GM12878 (cell line): ENCODE measurements at places on chromosomes 7 and 10.

DNA sequence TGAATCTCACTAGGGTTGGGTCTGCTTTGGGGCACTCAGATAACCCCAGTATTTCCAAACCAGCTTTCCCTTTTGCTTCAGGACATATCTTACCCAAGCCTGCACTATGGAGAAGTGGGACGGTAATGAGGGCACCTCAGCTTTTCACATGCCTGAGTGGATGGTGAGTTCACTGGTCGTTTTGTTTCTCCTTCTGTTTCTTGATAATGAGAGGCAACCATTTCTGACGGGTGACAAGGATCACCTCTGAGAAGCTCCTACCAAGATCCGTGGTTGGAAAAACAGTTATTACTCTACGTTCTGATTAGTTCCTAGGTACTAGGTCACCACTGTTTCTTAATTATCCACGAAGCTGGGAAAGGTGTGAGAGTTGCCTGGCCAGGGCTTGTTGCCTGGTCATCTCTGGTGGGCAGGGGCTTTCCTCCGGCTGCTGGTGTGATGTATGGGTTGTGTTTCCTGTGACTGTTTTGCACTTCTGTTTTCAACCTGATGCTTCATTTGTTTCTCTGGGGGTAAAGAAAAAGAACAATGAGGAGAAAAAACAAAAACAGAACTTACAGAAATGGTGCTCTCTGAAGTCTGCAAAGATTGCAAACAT is 65.7 kb upstream of the STRIP2 start:
- peak; percentile 55 for DNase-seq
- H3K27me3 ChIP-seq = no peaks in the 10 kb centered on the region
- peak overlapping the region; percentile 45 for H3K4me3 ChIP-seq
- peaks cover 10% of the 10 kb centered on the region; the same call in 1 of the 2 replicates for H3K4me1 ChIP-seq

DNA sequence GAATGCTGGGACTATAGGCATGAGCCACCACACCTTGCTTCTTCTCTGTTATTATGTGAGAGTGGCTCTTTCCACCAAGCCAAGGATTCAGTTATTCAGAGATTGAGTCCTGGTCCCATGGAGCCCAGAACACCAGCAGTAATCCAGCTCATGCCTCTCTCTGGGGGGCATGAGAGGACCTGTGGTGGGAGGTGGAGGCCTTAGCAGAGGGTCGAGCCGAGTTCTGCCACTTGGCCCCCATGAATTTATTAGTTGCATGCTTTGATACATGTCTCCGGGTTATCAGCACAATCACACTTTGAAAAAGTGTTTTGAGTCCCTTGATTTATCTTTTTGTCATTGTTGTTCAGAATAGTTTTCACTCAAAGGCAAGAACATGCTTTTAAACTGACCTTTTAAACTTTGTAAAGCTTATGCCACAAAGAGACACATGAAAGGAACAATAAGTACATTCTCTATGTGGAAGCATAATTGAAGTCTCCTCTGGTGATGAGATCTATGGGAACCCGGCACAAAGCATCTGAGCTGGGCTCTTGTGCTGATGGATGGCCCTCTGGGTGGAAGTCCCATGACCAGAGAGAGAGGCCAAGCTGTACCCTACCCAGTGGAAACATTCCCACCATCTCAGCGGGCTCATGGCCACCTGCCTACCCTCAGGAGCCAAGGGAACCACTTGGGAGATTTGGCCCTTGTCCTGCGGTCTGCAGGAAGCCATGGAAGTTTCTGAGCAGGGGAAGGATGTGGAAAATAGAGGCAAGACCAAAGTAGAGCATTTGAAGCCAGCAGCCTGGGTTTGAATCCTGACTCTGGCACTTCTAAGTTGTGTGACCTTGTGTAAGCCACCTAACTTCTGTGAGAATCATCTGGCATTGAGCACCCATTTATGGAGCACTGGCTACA is 53.9 kb downstream of the MINDY4 start:
- DNase-seq = no peak
- no peaks in the 10 kb centered on the region for H3K4me1 ChIP-seq
- no peaks in the 10 kb centered on the region for H3K36me3 ChIP-seq
- no peak overlapping the region for H3K4me3 ChIP-seq
- H3K27ac ChIP-seq = no peak overlapping the region

- H3K27me3 ChIP-seq = no peaks in the 10 kb centered on the region
- no peaks in the 10 kb centered on the region for H3K36me3 ChIP-seq
- H3K27ac ChIP-seq = no peak overlapping the region
- H3K4me3 ChIP-seq = no peak overlapping the region
Measured at GRCh38 chr7:32164341-32164996, 94.3 kb upstream of the PDE1C start.

DNA sequence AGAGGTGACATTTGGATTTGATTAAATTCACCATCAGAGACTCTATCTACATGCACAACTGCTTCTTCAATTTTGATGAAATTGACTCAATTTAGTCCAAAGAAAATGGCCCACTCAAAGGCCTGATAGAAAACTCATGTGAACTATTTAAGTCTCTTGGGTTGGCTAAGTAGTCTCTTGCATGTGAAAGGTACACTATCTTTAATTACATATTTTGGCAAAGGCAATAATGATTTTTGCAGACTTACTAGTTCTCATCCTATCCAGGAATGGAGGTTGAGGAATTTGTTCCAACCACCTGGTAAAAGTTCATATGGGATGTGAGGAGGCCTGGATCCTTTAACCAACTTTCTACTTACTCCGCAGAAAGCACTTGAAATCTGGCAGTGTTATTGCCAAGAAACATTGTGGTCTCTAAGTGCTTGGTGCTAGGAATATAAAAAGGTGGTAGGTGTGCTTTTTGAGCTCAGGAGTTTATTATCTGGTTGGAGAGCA is 618.6 kb upstream of the MKI67 start:
- no peaks in the 10 kb centered on the region for H3K36me3 ChIP-seq
- H3K27ac ChIP-seq = no peak overlapping the region
- H3K4me3 ChIP-seq = no peak overlapping the region

GRCh38 chr7:28983396-28984190 is 25.5 kb upstream of the TRIL start:
- peaks cover 5% of the 10 kb centered on the region; the same call in 1 of the 2 replicates for H3K27me3 ChIP-seq
- H3K4me1 ChIP-seq = no peaks in the 10 kb centered on the region

DNA sequence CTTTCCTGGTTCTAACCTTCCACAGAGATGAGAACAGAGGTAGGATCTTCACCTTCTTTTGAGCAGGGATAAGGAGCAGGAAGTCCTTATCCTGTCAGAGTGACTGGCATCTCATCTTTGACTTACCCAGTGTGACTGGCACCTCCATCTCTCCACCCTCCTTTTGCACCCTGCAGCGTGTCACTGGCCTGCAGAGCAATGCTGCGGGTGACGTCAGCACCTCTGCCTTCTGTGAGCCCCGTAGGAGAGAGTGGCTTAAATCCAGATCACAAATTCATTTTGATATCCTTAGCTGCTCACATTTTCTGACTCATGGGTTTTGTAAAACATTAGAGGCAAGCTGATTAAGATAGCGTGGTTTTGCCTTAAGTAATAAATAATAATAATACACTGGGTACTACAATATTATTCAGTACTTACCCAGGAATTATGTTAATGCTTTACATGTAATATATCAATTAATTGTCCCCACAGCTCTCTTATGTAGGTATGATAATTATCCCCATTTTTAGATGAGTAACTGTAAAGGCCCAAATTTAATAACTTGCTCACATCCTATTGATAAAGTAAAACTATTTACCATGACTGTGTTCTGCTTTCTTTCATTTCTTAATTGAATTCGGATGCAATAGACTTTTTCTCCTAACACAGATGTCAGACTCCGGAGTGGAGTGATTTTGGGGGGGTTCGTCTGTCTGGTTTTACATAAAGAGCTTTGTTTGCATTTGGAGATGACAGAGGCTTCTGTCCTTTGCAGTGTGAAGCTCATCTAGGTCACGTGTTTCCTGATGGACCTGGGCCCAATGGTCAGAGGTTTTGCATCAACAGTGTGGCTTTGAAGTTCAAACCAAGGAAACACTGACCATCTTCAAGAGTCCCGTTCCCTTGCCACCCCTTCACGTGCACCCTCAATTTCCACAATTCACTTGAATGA is 24.9 kb downstream of the MSRB2 start:
- no peaks in the 10 kb centered on the region for H3K27me3 ChIP-seq
- no peaks in the 10 kb centered on the region for H3K4me1 ChIP-seq
- no peak overlapping the region for H3K4me3 ChIP-seq
- no peak for DNase-seq
- H3K36me3 ChIP-seq = no peaks in the 10 kb centered on the region

DNA sequence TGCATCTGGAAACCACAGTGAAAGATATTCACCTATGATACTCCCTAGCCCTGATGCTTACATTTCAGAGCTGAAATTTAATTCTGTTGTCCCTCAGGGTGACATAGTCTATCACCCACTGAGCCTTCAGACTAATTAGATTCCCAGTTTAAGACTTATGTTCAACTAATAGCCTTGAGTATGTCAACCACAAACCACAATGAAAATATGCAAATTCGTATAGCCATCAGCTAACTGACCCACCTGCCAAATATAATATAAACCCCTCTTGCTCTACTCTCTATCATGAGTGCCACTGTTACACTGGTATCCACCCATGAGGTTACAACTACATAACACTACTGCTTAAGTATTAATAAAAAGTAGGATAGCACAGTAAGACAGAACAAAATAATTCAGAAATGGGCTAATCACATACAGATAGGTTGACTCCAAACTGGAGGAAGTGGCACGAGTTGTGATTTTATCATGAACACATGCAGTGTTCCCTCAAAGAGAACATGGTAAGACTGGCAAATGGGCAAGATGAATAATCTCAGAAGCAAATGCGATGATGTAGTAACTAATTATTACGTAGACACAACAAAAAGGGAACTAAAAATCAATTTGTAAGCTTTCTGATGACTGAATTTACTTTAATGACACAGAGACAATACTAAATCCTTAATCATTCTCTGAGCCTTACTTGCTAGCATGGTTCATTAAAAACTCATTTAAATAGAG is 290.6 kb downstream of the PARD3 start:
- peaks cover 7% of the 10 kb centered on the region; the same call in 1 of the 2 replicates for H3K4me1 ChIP-seq
- no peak overlapping the region for H3K4me3 ChIP-seq
- H3K27me3 ChIP-seq = no peaks in the 10 kb centered on the region
- no peaks in the 10 kb centered on the region for H3K36me3 ChIP-seq

- no peaks in the 10 kb centered on the region for H3K36me3 ChIP-seq
- H3K27ac ChIP-seq = no peak overlapping the region
- no peaks in the 10 kb centered on the region for H3K27me3 ChIP-seq
Measured at GRCh38 chr10:64771253-64772050, 1250.3 kb downstream of the REEP3 start.

GRCh38 chr7:129493555-129493954 is 8.8 kb upstream of the SMKR1 start:
- H3K27me3 ChIP-seq = no peaks in the 10 kb centered on the region
- no peak overlapping the region for H3K4me3 ChIP-seq
- H3K27ac ChIP-seq = no peak overlapping the region
- no peaks in the 10 kb centered on the region for H3K36me3 ChIP-seq
- peaks cover 4% of the 10 kb centered on the region; the same call in 1 of the 2 replicates for H3K4me1 ChIP-seq

DNA sequence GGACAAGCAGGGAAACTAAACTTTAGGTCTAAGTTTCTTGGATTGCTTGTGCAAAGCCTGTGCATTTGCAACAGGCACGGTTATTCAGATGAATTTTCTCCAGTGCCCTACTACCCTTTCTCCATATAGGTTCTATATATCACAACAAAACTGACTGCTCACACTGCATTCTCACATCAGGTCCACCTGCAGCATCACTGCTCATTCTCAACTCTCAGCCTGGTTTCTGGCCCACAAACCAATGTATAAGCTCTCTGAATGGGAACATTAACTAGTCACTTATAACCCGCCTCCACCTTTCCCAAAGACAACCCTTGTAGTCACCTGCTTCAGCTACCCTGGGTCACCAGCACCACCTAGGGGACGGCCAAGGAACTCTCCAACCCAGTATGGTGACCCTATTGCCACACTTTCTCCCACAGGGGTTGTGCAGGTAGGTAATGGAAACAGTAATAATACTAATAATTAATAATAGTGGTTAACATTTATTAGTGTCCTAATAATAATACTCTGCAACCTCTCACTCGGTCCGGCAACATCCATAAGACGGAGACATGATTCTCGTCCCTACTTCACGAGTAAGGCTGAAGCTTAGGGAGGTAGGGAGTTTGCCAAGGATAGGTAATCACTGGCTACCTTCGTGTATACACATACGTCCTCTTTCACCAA is 97.3 kb downstream of the CLEC2L start:
- H3K36me3 ChIP-seq = peaks cover 5% of the 10 kb centered on the region
- no peaks in the 10 kb centered on the region for H3K27me3 ChIP-seq
- DNase-seq = no peak
- H3K4me1 ChIP-seq = no peaks in the 10 kb centered on the region
- no peak overlapping the region for H3K4me3 ChIP-seq

DNA sequence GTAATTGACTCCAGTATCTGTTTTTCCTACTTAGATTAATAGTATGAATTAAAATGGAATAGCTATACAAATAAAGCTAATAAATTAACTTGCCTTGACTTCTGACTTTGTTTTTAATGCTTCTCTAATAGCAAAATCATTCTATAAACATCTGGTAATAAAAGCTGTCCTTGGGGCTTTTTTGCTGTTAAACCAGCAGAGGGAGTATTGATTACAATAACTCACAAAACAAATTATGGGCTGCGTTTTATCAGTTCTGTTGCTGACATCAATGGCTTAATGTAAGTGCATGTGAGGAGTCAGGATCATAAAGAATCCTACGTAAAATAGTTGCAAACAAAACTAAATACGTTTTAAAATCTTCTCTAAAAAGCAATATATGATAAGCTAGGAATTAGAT is 667.8 kb downstream of the PCDH15 start:
- H3K4me1 ChIP-seq = no peaks in the 10 kb centered on the region
- no peak overlapping the region for H3K4me3 ChIP-seq
- H3K36me3 ChIP-seq = no peaks in the 10 kb centered on the region
- no peaks in the 10 kb centered on the region for H3K27me3 ChIP-seq
- no peak for DNase-seq

GRCh38 chr10:3538656-3539531 is 246.1 kb downstream of the KLF6 start:
- H3K4me1 ChIP-seq = no peaks in the 10 kb centered on the region; the same call in 1 of the 2 replicates
- no peaks in the 10 kb centered on the region; the same call in 1 of the 2 replicates for H3K27me3 ChIP-seq
- no peak overlapping the region for H3K4me3 ChIP-seq
- no peak for DNase-seq

DNA sequence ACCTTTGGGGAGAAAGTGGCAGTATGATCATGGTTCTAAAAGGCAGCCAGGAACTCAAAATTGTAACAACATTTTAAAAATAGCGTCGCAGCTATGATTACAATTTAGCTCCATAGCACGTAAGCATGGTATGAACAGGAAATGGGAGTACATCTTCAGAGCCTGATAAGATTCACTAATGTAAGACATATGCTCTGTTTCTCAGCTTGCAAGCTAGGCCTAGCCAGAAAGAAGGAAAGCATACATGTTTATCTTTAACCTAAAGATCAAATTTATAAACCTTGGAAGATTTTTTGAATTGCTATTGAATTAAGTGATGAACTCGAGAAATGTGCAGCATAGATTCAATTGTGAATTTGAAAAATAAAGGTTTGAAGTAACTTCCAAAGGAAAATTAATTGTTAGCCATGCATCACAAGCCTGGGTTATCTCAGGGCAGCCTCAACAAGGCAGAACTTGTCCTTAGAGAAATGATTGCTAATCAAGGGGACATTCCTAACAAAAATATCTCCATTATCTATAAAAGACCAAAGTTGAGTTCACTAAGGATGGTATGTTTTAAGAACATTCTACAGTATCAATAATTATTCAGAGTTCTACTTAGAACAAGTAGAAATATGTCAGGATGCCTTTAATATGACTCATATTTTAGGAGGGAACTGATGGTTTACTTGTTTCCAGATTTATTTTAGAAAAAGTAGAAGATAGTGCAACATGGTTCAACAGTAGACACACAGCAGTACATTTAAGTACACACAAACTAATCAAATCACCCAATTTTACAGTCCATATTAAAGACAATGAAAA is 38.8 kb upstream of the SEPTIN7 start:
- no peaks in the 10 kb centered on the region for H3K27me3 ChIP-seq
- DNase-seq = no peak
- H3K27ac ChIP-seq = no peak overlapping the region
- no peaks in the 10 kb centered on the region for H3K4me1 ChIP-seq

- no peaks in the 10 kb centered on the region for H3K27me3 ChIP-seq
- no peaks in the 10 kb centered on the region for H3K36me3 ChIP-seq
Measured at GRCh38 chr10:129911451-129912165, 52.5 kb downstream of the EBF3 start.
